ENCODE measurements at places on chromosomes 1 and 21.

DNA sequence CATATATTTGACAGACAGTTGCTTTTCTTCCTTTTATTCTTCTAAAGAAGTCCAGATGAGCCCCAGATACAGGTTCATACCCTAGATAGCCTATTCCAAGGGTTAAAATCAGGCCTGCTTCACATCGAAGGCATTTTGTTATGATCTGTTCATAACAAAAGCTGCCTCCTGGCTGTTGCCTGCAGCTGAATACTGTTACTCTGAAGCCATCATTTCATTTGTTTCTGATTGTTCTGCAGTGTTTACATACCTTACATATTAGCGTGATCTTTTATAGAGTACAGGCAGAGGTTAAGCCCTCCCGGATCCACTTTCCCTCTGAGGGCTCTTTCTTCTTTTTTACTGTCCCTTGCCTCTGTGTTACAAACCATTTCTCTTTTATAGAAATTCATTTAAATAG is 219.0 kb upstream of the HOOK1 start:
- no peak for ATAC-seq

- no peak for ATAC-seq
Measured at GRCh38 chr1:75672108-75672507, 52.4 kb upstream of the ACADM start.

DNA sequence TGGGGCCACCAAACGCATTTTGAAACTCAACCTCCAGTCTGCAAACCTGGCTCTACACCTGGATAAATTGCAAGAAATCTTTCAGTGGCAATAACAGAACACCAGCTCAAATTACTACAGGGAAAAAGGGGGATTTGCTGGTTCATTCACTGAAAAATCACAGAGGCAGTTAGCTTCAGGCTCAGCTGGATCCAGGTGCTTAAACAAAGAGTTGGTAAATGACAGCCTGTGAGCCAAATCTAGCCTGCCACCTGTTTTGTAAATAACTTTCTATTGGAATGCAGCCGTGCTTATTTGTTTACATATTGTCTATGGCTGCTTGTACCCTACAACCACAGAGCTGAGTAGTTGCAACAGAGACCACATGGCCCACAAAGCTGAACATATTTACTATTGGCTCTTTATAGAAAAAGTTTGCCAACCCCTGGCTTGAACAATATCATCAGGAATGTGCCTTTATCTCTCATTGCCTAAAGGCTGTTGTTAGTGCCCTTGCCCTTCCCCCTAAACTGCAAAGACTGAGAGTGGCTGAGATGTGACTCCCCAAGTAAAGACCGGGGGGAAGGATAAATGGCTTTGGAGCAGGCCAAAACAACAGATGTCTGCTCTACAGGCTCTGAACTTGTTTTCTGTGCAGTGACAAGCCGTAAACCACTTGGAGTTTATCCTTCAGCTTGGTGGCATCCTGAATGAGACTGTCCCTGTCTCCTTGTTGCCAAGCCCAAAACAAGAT is 21.5 kb upstream of the PTPRF start:
- no peak for ATAC-seq

- peak; percentile 72 for ATAC-seq
Measured at GRCh38 chr1:183039985-183040447, 16.8 kb downstream of the LAMC1 start.

- ATAC-seq: no peak
Measured at GRCh38 chr1:151825751-151826660, 5.6 kb downstream of the RORC start.

DNA sequence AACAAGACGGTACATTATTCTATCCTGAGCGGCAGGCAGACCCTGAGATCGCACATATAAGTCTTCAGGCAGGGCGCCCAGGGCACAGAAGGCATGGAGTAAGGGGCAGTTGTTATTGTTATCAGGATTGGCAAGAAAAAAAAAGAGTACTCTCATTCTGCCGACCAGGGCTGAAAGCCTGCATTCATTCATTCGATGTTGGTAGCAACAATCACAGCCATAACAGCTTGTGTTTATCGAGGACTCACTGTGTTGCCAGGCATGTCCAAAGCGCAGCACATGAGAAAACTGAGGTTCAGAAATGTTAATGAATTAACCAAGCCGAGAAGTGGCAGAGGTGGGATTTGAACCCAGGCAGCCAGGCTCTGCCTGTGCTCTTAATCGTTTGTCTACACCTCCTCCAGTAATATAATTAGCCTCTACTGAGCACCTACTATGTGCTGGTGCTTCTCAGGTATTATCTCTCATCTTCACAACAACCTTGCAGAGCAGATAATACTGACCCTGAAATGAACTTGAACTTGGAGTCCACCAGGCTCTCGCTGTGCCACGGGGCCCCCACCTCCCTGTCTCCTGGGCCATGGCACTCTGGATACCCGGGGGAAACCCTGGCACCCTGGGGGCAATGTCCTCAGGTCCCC is 56.2 kb downstream of the TAS1R2 start:
- no peak for ATAC-seq

DNA sequence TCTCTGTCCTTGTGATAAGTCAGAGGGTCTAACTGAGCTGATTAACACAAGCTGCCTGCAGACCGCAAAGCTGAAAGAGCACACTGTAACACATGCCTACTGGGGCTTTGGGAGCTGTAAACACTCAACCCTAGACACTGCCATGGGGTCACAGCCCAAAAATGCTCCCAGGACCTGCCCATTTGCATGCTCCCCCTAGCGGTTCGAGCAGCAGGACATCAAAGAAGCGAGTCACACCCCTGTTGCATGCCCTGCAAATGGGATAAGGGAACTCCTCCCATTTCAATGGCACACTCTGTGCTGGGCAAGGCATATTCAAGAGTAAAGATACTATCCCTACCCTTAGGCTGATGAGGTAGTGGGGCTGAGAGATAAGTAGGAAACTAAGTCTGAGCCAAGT is 22.8 kb downstream of the LCE3E start:
- ATAC-seq: no peak

- ATAC-seq: peak; percentile 33
Measured at GRCh38 chr21:25809013-25809412, 74.2 kb downstream of the GABPA start.

GRCh38 chr21:34583926-34584563 is 30.9 kb downstream of the RCAN1 start:
- no peak for ATAC-seq

Data from motor neuron (in vitro differentiated cells).